ENCODE measurements at places on chromosomes 5 and 9. TPM values are rescaled to one million over a fixed set of nuclear protein-coding genes. Genes with fewer than 3 reads are reported as not detected.

DNA sequence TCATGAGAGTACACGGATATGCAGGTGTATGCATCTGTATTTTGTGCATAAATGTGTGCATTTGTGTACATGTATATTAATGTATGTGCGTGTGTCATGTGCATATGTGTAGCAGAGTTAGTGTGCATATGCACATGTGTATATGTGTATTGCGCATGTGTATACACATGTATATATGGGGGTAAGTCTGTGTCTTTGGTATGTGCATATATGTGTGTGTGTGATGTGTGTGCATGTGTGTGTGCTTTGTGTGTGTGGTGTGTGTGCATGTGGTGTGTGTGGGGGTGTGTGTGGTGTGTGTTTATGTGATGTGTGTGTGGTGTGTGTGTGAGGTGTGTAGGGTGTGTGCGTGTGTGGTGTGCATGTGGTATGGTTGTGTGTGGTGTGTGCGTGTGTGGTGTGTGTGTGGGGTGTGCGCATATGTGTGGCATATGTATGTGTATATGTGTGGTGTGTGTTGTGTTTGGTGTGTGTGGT is 13.1 kb upstream of the CTSL start:
- DNase-seq, result no peak

DNA sequence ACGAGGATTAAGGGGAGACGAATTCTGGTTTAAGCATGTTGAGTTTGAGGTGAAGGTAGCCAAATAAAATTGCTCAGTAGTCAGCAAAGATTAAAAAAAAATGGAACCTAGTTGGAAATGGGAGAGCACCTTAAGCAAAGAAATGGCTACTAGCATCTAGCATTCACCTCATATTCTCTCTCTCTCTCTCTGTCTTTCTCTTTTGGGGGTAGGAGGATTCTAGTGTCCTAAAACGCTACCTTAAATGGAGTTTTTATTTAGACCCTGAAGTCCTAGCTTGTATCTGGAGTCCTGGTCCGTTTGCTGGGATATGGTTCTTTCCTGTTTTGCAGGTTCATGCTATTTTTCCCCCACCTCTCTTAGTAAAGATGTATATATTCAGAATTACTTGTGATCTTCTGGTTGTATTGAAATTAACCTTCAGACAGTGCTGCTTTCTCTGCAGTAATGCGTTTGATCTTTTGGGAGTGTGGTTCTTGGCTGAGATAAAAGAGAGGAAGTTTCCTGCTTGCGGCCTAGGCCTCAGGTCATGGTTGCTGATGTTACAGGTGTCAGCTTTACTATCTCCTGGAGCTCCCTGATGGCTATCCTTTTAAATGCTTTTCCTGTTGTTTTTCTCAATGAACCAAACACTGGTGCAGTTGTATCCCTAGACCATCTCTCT is 8.0 kb downstream of the TGFBR1 start:
- DNase-seq, result peak; percentile 34

GRCh38 chr5:59037453-59037852 is 454.6 kb downstream of the RAB3C start:
- no peak for DNase-seq

DNA sequence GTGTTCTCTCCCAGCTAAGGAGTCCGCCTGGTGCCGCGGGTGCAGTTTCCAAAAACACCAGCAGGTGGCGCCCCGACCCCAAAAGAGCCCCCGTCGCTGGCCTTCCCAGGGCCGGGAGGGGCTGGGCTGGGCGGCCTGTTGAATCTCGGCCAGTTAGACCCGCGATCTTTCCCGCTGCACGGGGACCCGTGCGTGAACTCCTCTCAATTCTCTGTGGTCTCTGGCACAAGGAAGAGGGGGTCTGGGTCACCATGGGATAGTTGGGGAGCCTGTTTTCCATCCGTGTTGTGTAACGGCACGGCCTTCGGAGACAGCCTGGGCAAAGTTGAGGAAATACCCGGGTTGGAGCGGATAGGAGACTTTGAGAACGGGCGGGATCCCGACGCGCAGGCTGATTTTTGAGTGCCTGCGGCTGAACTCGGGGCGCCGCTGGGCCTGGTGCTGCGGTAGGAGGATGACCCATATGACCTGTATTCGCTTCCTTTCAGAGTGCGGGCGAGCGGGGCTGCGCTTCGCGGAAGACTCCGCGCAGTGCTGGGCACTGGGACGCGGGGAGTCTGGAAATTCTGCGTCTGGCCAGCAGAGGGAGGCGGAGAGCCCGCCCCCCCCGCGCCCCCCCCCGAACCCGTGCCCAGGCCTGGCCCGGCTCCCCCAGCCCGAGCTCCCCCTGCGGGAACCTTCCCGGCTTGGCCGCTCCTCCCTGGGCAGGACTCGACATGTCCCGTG is 7.9 kb upstream of the PSD2 start:
- peak; percentile 93 for DNase-seq

Gene MAPKAP1
- polyA plus RNA-seq, result 52.8 TPM

Gene ARID3C
- not detected for polyA plus RNA-seq

- DNase-seq, result no peak
These were observed 119.5 kb downstream of the YTHDC2 start for GRCh38 chr5:113632996-113633395.

Gene SLC6A18
- polyA plus RNA-seq, result not detected

Gene PCDHB13
- 0.12 TPM for polyA plus RNA-seq

Gene VLDLR
- 7.0 TPM for polyA plus RNA-seq

DNA sequence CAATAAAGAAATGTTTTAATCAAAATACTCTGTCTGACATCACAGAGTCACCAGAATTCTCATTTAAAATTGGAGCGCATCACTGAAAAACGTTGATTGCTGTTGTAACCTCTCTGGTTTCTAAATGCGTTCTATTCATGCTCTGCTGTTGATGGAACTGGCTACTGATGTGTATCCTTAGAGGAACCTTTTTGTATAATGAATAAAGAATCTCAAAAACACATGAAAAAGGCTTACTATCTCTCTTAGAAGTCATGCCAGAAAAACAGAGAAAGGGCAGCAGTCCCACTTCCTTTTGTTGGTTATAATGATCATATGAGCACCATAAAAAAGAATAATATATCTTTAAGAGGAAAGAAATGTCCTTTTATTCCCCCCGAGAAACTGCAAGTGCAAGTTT is 615.5 kb downstream of the TLE1 start:
- no peak for DNase-seq

- DNase-seq, result no peak
These were observed 170.1 kb downstream of the ICE1 start for GRCh38 chr5:5592541-5592940.

DNA sequence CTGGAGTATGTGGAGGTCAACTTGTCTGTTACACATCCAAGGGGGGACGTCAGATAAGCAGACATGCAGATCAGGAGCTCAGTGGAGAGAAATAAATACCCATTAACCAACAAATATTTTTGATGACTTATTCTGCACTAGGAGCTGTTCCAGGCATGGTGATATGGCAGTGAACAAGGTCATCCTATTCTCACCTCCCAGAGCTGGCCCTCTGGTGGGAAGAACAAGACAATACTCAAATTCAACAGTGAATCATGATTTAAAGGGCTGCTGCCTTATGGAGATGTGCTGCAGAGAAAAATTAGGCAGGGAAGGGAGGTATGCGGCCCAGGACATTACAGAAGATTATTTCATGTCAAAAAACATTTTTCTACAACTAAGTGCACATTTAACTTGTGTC is 36.5 kb downstream of the SYK start:
- DNase-seq, result no peak

DNA sequence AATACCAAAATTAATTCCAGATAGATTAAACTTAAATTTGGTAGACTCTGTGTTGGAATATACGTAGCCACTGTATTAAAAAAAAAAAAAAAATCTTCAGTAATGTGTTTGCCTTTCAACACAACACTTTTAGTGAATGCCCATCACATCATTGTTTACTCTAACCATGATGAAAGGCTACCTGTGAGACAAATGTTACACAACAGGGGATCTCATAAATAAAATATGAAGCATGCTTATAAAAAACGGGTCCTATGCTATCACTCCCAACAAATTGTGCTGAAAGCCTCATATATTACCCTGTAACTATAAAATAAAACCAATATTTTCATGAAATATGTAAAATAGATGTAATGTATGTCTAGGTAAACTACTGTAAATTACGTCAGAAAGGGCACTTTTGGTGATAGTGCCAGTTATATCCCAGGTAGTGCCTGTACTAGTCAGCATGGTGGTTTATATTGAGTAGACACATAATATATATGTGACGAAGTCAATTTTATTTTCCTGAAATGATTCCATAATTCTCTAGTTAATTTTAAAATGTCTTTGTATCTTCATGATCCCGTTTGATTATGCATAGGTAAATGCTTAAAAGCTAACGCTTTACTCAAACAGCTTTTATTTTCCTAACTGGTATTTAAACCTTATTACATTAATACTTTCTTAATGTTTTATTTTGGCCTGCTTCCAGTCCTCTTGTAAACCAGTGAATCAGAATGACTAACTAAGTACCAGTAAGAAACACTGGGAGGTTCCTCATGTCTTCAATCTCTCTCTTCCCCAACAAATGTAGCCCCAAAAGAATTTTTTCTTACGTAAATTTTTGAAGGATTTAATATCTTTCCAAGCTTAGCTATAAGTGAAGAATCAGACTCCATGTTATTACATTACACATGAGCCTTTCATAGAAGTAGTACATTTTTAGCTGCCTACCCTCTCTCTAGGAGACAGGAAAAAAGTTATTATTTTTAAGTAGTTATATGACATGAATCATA is 420.3 kb downstream of the GABRG2 start:
- DNase-seq, result no peak

- DNase-seq, result no peak
These were observed 479.5 kb upstream of the PAPPA start for GRCh38 chr9:115674091-115674490.

DNA sequence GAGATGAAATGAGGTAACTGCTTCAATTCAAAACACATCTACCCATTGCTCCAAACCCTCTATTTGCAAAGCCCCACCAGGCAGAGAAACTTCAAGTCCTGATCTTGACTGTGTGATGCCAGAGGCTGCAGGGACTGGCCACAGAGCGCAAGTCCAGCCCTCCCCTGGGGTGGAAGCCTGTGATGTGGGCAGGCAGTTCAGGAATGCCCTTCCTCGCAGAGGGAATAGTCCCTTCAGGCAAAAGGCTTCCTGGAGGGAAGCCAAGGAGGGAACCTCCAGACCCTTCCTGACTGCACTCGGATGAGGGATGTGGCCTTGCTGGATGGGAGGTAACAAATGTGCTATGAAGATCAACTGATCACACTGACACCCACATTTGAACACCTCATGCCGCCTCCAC is 131.2 kb downstream of the SLIT3 start:
- DNase-seq, result no peak

GRCh38 chr9:336039-336438 is 121.4 kb downstream of the DOCK8 start:
- DNase-seq, result peak; percentile 80

GRCh38 chr5:82886911-82887310 is 190.3 kb downstream of the TMEM167A start:
- DNase-seq, result no peak

Gene PLAC8L1
- polyA plus RNA-seq, result not detected

DNA sequence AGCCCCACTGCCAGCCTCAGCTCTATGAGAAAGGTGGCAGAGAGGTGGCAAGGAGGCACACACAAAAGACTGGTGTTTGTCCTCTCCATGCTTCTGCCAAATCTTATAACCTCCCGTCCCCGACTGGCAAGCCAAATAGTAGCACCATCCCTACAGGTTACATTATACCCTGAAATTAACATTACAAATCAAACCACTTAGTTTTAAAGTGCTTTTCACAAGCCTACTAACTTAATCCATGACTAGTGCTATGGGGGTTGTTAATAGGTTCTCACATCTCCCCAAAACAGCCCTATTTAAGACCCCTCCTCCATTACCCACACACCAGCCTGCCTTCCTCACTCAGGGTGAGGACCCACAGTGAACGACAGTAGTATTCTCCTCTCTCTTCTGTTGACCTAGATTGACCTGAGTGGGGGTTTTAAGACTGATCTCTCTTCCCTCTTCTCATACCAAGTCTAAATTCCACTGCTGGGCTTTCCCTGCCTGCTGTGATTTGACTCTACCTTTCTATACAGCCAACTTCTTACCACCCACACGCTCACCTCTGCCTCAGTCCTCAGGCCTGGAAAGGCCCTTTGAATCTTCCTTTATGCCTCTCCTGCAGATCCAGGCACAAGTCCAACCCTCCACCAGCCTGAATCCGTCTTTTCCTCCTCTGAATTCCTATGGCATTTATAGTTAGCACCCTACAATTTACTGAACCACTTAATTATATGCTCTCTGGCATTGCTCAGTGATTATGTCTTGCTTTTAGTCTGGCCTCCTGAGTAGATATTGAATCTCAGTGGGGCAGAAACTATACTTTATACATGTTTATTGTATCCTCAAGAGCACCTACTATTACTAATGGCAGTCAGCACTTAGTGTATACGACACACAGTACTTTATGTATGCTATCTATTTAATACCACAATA is 116.1 kb downstream of the TMEM174 start:
- no peak for DNase-seq

DNA sequence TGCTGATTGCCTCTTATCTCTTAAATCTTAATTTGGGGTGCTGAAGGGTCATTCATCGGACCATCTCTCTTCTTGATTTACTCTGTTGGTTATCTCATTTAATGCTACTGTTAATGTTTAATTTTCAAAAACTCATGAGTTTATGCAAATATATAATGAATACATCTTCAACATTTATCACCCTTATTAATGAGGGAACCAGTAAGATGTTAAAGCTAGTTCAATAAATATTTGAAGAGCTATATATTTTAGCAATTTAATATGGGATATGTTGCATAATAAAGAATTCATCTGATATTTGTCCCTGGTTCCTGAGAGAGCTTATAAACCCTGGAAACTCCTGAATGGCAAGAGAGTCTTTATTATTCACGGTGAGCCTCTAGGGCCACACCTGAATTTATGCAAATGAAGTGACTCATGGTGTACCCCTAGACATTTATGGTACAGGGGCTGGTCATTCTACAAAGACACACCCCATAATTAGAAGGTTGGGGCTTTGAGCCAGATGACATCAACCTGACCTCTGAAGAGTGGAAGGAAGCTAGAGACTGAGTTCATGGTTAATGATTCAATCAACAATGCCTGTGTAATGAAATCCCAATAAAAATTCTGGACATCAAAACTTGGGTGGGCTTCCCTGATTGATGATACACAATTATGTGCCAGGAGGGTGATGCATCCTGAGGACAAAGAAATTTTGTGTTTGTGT is 339.5 kb upstream of the ZNF608 start:
- DNase-seq, result no peak

- DNase-seq, result no peak
These were observed 142.2 kb downstream of the MED27 start for GRCh38 chr9:131937451-131937850.

Gene DEPDC1B
- 2.3 TPM for polyA plus RNA-seq

- DNase-seq, result no peak
These were observed 5.6 kb upstream of the C5 start for GRCh38 chr9:121055642-121056143.

Gene ANKDD1B
- polyA plus RNA-seq, result 0.37 TPM

- DNase-seq, result no peak
These were observed 34.2 kb upstream of the MIER3 start for GRCh38 chr5:56985936-56986625.

Gene PCDHB15
- 0.44 TPM for polyA plus RNA-seq

DNA sequence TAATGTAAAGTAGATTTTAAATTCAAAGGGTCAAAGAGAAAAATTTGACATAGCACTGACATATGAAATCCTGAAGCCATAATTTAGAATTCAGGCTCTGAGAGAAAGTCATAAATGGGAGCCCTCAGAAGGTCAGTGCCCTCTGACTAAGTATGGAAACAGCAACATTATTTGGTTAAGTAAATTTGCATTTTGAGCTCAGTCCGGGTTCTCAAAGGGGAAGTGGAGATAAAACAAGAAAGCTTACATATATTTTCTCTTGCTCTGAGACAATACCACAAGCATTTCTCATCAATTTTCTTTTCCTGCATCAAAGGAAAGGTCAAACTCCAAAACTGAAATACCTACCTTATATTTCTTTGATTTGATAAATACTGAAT is 348.0 kb downstream of the SEMA5A start:
- peak; percentile 12 for DNase-seq

- DNase-seq, result peak; percentile 41
These were observed 81.0 kb downstream of the ESM1 start for GRCh38 chr5:54904425-54904824.
